ENCODE measurements at places on chromosomes 1 and 21.

- DNase-seq, result no peak
These were observed 90.4 kb downstream of the ROR1 start for GRCh38 chr1:63864224-63864641.

DNA sequence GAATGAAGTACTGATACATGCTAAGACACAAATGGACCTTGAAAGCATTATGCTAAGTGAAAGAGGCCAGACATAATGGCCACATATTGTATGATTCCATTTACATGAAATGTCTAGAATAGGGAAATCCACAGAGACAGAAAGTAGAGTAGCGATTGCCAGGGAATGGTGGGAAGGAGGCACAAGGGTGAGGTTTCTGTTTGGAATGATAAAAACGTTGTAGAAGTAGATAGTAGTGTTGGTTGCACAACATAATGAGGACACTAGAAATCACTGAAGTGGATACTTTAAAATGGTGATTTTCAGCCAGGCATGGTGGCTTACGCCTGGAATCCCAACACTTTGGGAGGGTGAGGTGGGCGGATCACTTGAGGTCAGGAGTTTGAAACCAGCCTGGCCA lies 97.6 kb upstream of the VANGL1 start:
- no peak for DNase-seq

GRCh38 chr1:239722035-239722434 lies 335.7 kb downstream of the CHRM3 start:
- no peak for DNase-seq

- no peak for DNase-seq
These were observed 8.0 kb upstream of the GUCA2A start for GRCh38 chr1:42172381-42173133.

DNA sequence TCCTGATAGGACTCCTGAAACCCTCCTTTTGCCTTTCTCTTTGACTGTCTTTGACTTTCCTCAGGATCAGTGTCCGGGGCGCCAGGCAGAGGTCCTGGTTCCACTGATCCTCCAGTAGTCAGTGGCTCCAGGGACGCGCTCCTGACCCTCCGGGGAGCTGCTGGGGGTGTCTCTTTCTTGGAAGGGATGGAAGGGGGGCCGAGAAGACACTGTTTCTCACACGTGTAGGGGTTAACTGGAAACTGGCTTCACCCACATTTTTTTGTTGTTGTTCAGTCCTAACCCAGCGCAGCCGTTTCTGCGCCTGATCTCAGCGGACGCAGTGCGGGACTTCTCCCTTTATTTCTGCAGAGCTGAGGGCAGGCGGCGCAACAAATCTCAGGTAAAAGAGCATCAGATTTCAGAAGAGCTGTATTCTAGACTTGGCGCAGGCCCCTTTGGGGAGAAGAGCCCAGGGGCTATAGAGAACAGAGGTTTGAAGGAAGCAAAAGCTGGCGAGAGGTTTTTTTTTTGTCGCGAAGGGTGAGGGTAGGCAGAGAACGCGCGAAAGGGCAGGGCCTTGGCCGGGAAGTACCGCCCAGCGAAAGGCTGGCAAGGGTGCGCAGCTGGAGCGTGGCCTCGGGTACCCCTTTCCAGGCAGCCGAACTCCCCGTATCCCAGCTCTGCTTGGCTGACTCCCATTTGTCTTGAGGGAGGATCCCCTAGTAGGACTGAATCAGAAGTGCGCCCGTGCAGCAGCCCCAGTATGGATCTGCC lies 4.3 kb upstream of the LHX9 start:
- no peak for DNase-seq

- peak; percentile 65 for DNase-seq
These were observed 39.6 kb downstream of the PDE4B start for GRCh38 chr1:65832296-65832695.

DNA sequence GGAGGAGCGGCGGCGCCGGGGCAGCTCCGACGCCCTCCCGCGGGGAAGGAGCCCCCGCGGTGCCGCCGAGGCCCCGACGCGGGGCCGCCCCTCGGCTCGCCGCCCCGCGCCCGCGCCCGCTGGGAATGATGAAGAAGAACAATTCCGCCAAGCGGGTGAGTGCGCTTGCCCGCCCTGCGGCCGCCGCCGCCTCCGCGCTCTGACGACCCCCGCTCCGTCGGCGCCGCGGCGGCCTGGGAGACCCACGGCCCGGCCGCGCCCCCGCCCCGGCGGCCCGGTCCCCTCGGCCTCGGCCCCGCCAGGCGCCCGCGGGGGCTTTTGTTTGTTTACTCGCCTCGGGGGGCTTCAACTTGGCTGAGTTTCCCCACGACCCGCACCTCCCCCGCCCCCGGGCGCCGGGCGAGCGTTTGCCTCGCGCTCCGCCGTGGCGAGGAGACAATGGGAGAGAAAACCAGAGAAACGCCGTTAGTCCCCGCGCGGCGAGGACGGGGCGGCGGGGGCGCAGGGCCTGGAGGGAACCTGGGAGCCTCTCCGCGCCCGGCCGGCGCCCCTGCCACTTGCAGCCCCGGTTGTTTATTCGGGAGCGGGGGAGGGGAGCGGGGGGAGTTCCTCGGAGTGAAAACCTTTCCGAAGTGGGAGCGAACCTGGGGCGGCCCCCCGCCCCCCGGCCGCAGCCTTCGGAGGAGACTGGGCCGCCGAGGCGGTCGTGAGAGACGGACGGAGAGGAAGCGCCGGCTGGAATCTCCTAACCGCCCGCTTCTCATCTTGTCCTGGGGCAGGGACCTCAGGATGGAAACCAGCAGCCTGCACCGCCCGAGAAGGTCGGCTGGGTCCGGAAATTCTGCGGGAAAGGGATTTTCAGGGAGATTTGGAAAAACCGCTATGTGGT lies 661 bp downstream of the PLEKHO1 start:
- no peak for DNase-seq

DNA sequence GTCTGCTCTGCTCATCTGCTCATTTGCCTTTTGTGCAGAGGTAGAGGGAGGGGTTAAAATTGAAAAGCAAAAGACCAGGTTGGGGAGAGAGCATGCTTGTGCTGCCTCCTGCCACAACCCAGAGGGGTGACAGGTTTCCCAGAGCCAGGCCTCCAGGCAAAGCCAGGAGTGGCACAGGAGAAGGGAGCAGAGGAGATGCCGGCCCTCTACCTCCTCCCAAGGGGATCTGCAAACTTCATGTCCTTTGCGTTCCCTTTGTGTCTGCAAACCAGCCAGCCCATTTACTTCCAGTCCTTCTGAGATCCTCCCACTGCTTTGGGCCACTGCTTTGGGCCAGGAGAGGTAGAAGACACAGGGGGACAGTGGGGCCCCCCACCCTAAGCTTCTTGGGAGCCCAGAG lies 67.8 kb downstream of the EPHB2 start:
- no peak for DNase-seq

DNA sequence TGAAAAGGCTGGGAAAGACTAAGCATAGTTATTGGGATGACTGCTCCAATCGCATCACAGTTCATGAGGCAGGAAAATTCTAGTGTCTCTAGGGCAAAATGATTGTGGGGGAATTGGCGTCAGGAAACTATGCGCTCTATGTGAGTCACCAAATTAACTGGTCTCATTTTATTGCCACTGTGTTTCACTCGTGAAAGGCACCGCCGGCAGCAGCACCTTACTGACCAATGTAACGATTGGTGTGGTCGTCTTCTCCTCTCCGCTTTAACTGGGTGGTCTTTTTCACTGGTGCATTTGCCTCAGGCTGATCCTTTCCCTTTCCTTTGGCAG lies 83.5 kb downstream of the SPAG17 start:
- peak; percentile 94 for DNase-seq

DNA sequence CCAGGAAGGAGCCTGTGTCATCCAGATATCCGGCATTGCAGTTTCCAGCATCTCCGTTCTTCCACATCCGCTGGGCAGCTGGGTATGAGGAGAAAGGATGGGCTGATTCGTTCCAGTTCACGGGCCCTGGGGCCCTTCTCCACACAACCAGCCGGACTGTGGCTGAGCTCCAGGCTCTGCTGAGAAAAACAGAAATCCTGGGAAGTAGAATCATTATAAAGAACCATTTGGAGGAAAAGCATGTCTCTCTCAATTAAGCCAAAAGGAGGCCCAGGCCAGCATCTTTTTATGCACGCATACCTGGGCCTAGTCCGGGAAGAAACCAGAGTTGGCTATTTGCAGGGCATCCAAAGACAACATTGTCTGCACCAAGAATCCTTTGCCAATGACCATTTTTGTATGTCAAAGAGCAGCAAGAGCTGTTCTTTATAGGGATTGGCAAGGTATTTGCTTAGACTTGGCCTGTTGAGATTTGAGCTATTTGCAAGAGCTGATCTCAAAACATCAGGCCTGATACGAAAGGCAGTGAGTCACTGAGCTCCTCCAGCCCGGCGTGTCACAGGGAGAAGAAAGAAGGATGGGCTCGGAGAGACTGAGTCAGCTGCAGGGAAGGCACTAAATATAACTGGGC lies 84.9 kb upstream of the ARHGEF16 start:
- peak; percentile 92 for DNase-seq

- DNase-seq, result no peak
These were observed 22.0 kb downstream of the SMAP2 start for GRCh38 chr1:40395190-40396175.

GRCh38 chr1:198088360-198089071 lies 68.3 kb upstream of the NEK7 start:
- DNase-seq, result peak; percentile 72

GRCh38 chr1:37811027-37811655 lies 3.1 kb upstream of the YRDC start:
- DNase-seq, result peak; percentile 76

DNA sequence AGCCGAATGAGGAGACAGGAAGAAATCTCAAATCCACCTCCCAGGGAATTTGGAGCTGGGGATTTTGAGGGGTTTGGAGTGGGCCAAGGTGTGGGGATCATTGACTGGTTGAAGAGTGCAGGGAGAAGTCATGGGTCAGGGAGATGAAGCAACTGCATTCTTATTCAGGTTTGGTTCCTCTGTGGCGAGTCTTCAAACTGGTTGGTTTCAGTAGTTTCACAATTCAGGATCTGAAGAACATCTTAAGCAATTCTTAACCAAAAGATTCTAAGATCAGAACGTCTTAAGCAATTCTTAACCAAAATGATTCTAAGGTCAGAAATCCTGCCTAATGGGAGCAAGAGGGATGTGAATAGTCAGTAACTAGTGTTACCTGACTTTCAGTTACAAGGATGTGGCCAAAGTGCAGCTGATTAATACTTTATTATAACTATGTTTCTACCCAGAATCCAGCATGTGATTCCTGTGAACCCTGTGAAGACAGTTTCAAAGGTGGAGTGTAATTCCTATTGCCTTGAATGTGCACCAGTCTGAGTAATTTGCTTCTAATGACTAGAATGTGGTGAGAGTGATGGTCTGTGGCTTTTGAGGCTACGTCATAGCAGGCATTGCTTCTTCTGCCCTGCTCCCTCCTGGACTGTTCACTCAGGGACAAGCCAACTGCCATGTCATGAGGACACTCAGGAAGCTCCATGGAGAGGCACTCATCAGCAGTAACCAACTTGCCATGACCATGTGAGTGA lies 61.2 kb downstream of the OLFML3 start:
- no peak for DNase-seq

GRCh38 chr1:31478167-31478566 lies 65.2 kb downstream of the SERINC2 start:
- DNase-seq, result no peak

- DNase-seq, result no peak
These were observed 74.9 kb upstream of the MORC3 start for GRCh38 chr21:36245115-36245514.

DNA sequence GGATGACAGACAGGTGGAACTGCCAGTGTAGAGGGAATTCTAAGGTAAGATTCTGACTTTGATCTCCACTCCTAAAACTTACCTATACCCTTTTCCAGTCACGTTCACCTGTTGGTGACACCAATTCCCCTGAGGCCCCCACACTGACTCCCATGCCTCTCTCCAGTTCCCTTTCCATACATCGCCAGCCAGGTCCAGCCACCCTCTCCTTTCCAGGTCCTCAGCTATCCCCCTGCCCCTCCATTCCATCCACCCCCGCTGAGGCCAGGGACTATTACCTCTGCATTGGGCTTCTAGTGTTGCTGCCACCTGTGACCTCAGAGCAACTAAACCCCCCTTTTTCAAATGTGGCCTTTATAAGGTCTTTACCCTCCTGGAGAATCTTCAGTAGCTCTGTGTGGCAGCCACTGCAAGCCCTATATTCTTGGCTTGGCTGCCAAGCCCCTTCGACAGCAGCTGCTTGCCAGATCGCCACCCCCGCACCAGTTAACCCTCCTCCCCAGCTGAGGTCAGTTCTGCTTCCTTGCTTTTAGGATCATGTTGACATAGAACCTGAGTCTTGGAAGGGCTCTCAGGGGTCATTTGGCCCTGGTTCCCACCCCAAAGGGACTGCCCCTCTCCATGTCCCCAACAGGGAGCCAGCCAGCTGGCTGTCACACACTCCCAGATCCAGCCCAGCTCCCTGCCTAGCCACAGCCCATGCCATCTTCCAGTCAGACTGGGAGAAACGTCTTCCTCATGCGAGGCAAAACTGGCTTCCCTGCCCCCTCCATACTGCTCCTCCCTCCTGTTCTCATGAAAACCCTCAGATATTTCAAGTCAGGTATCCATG lies 14.7 kb downstream of the CSF1 start:
- no peak for DNase-seq

GRCh38 chr1:61978796-61979195 lies 215.9 kb upstream of the L1TD1 start:
- DNase-seq, result no peak

GRCh38 chr1:89069951-89070350 lies 4.9 kb upstream of the GBP1 start:
- DNase-seq, result no peak

DNA sequence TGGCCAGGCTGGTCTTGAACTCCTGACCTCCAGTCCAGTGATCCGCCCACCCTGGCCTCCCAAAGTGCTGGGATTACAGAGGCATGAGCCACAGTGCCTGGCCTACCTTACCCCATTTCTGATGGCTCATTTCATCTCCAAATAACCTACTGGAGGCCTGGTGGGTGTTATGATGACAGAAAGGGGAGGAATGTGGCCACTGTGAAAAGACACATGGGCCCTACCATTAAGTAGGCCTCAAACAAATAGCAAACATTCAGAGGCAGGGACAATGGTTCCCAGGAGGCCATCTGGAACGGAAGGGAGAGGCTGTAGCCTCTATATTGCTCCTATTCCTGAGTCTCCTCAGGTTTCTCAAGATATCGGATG lies 932 bp upstream of the FCRLA start:
- no peak for DNase-seq

GRCh38 chr1:61135291-61135690 lies 52.9 kb downstream of the NFIA start:
- DNase-seq, result no peak

DNA sequence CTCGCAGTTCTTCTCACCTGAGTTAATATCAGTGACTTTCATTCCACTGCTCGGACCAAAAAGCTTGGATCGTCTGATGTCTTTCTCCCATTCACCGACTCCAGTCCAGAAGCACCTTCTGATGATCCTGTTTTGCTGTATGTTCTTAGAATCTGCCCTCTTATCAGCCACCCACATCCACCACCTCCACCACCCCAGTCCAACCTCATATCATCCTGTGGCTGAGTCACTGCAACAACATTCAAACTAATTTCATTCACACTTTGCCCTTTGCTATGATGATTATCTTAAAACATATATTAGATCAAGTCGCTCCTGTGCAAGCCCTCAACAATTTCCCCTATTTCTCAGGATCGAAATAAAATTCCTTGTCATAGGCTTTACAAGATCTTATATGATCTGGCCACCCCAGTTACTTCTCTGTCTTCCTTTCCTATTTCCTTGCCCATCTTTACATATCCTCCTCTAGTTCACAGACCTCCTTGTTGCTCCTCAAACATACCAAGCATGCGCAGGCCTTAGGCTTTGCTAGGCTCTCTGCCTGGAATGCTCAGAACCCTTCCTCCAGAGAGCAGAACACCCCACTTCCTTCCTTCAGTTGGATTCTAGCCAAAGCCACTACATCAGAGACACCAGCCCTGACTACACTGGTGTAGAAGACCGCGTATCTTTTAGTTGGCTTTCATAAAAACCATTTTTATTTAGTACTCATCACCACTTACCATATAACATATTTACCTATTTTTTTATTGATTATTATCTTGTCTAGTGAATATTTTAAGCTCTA lies 335.7 kb upstream of the GREM2 start:
- DNase-seq, result peak; percentile 5
